ENCODE measurements at places on chromosomes 1 and 21. TPM values are rescaled to one million over a fixed set of nuclear protein-coding genes. Genes with fewer than 3 reads are reported as not detected.

DNA sequence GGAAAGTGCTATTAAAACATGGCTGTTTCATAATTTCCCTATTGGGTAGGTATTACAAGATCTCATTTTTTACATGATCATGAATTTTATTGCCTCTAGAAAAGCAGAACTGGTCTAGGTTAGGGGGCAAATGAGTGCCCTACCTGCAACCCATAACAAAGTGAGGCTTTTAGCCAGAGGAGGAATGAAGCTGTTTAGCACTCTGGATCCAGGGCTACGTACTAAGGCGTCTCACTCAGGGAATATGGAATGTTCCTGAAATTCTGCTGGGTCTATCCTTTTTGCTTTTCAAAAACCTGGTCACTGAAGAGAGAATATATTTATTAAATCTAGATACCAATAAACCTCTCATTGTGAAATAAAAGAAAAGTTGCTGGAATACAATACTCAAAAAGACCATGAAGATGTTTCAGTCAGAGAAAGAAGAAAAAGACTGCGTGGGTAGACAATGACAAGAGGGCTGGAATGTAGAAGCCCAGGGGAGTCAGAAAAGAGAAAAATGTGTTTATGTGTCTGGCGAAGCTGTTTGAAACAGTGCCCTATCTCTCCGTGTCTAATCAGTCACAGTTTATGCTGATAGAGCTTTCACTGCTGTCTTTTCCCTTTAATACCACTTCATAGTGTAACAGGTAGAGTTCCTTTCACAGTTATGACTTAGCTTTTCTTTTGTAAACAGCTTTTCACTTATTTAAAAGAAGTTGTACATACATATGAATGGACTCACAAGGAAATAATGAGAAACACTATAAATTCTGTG is 25.0 kb upstream of the SYDE2 start:
- H3K4me3 ChIP-seq: peak overlapping the region; percentile 79
- no peaks in the 10 kb centered on the region for H3K27me3 ChIP-seq
- peaks cover 36% of the 10 kb centered on the region for H3K4me1 ChIP-seq
- no peak for DNase-seq
- no peaks in the 10 kb centered on the region for H3K36me3 ChIP-seq

DNA sequence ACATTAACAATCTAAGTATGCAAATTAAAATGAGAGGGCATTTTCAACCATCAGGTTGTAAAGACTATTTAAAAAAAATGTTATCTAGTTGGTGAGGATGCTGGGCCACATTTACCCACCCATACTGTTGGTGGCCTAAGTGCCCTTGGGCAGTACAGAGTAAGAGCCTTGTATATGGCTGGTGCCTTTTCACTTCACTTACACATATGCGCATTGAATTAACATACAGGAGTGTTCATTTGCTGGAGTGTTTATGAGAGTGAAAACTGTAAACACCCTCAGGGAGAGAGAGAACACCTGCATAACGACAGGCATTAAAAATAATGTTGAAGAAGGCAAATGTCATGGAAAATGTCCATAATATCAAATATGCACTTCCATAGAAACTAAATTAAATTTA is 427.1 kb downstream of the PCP4 start:
- no peaks in the 10 kb centered on the region for H3K36me3 ChIP-seq
- no peaks in the 10 kb centered on the region for H3K4me1 ChIP-seq
- no peak overlapping the region for H3K4me3 ChIP-seq
- no peak for DNase-seq

DNA sequence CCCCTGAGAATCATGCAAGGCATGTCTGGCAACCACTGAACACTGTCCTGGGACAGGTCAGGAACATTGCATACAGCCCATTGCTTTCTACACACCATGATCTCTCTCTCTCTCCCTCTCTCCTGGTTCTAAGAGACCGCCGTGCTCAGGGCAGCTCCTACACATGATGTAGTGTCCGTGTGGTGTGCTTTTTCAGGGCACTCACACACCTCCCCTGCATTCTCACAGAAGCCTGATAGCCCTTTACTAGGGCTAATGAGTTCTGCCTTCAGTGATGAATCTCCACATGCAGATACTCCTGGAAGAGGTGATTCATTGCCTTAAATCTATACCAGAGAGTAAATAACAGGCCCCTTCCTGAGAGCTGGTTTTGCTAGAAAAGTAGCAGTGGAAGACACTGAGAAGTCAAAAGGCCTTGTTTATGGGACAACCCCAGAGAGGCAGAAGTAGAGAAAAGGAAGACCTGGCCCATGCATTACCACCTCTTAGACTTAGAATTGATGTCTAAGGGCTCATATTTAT is 7.2 kb upstream of the OLFML2B start:
- H3K27me3 ChIP-seq: peaks cover 46% of the 10 kb centered on the region
- H3K4me3 ChIP-seq: no peak overlapping the region
- H3K27ac ChIP-seq: no peak overlapping the region
- H3K36me3 ChIP-seq: no peaks in the 10 kb centered on the region
- DNase-seq: no peak
- H3K4me1 ChIP-seq: no peaks in the 10 kb centered on the region

DNA sequence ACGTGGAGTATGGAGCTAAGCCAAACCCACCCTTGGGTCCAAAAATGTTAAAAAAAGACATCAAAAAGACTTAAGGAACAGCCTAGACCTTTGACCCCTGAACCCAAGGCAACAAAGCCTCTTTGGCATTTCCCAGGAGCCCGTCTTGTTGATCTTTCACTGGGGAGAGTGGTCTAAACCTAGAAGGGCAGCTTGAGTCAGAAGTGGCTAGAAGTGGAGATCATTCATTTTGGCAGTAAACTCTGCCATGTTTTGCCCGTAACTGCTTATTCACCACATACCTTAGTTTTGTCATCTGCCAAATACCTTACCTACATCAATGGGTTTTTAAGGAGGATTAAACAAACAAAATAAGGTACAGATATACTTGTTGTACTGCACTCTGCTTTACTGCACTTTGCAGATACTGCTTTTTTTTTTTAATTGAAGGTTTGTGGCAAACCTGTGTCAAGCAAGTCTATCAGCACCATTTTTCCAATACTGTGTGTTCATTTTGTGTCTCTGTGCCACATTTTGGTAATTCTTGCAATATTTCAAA is 1.7 kb upstream of the CTSE start:
- no peak for DNase-seq
- no peaks in the 10 kb centered on the region for H3K36me3 ChIP-seq
- H3K27ac ChIP-seq: no peak overlapping the region

DNA sequence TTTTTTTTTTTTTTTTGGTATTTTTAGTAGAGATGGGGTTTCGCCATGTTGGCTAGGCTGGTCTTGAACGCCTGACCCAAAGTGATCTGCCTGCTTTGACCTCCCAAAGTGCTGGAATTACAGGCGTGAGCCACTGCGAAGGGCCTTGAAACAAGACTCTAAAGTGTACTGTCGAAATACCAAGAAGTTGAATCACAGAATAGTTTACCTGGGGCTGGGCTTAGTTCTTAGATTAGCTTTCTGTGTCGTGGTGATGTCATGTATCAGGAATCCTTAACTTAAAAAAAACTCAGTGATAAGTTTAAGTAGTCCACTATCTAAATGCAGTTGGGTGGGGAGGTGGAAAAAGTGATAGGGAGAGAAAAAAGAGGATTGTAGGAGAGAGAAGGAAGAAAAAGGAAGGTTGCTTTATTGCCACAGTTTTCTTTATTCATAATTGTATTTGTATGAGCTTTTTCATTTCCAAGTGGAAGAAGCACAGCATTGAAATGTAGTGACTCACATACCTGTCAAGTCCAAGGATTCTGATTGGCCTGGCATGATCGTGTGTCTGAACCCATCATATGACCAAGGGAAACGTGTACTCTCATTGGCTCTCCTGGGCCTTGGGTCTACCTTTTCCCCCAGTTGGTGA is 13.4 kb downstream of the ITSN1 start:
- H3K4me3 ChIP-seq: peak overlapping the region; percentile 46
- peaks cover 32% of the 10 kb centered on the region for H3K36me3 ChIP-seq
- DNase-seq: no peak
- no peaks in the 10 kb centered on the region for H3K27me3 ChIP-seq

DNA sequence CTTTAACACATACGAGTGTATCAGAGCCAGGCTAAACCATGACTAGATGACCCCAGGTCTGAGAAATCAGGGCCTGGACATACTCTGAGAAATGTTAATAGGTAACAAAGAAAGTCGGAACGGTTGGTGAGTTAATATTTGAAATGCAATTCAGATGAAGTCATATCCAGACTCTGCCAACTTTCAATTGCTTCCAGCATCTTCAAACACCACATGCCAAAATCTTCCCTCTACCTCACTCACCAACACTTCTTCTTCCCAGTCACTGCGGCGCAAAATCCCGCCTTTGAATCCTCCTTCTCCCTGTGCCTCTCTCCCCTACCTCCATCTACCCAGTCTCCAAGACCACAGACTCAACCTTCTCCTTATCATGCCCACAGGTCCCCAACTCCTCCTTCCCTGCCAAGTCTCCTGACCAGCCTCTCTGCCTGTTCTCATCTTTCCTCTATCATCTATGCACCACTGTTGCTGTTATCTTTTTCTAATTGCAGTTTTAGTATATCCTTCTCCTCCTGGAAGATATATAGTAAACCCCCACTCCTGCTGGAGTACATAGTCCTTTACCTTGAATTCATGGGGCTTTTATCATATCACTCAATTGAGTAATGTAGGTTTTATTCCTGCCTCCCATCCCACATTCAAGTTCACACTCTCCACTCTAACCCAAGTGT is 41.3 kb downstream of the ZBTB18 start:
- H3K27ac ChIP-seq: no peak overlapping the region
- H3K4me3 ChIP-seq: no peak overlapping the region
- H3K27me3 ChIP-seq: peaks cover 23% of the 10 kb centered on the region
- DNase-seq: no peak

- H3K27me3 ChIP-seq: peaks cover 12% of the 10 kb centered on the region
- H3K36me3 ChIP-seq: no peaks in the 10 kb centered on the region
- no peak for DNase-seq
- H3K4me1 ChIP-seq: peaks cover 4% of the 10 kb centered on the region
- no peak overlapping the region for H3K27ac ChIP-seq
Measured at GRCh38 chr1:36494971-36495370, 12.3 kb upstream of the CSF3R start.

DNA sequence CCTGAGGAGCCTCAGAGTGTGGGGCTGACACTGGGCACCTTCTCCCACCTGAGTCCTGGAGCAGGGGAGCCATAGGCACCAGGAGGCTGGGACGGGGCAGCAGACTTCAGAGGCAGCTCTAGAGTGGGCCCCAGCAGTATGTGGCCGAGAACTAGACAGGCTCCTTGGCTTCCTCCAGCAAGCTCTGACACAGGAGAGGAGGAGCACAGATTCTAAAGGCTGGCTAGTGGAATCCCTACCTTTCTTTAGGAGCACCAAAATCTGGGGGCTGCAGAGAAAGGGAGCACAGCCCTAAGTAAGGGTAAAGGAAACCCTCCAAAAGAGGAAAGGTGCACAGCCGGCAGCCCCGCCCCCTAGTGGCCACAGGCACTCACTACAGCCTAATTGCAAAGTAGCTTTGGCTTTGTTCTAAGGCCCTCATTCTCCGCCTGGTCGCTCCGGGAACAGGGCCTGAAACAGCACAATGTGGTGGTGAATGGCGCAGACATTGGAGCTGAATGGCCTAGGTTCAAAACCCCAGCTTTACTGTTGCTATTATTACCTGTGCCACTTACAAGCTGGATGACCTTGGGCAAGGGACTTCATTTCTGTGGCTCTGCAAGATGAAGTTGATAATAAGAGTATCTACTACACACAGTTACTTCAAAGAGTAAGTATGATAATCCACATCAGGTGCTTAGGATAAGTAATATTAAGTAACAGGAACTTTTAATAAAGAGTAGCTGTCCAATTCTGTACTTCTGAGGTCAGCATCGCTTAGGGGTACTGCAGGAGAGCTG is 8.8 kb upstream of the GUCA2A start:
- peak overlapping the region; percentile 42 for H3K4me3 ChIP-seq
- no peak for DNase-seq
- H3K36me3 ChIP-seq: peaks cover 3% of the 10 kb centered on the region
- H3K4me1 ChIP-seq: peaks cover 30% of the 10 kb centered on the region
- no peaks in the 10 kb centered on the region for H3K27me3 ChIP-seq
- H3K27ac ChIP-seq: peak overlapping the region; percentile 16

- peaks cover 15% of the 10 kb centered on the region for H3K4me1 ChIP-seq
- H3K36me3 ChIP-seq: no peaks in the 10 kb centered on the region
- DNase-seq: no peak
Measured at GRCh38 chr21:17002594-17003257, 510.1 kb upstream of the CXADR start.

DNA sequence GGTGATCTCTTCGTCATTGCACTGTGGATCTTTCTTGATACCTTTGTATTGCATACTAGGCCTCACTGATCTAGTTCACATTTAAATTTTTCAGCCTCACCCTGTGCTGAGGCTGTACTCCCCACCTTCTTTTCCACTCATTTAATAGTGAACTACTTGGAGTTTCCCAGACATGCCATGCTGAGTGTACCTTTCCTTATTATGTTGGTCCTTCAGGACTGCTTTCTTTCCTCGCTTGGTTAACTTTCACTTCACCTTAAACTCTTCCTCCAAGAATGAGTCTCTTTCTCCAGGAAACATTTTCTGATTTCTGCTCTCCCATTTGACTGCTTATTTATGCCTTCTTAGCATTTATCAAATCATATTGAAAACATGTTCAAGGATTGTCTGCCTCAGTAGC is 20.8 kb downstream of the RNF2 start:
- H3K4me3 ChIP-seq: no peak overlapping the region
- no peak overlapping the region for H3K27ac ChIP-seq
- peaks cover 45% of the 10 kb centered on the region for H3K36me3 ChIP-seq
- DNase-seq: no peak
- peaks cover 12% of the 10 kb centered on the region for H3K4me1 ChIP-seq

GRCh38 chr1:87450615-87451209 is 122.0 kb downstream of the LMO4 start:
- no peaks in the 10 kb centered on the region for H3K36me3 ChIP-seq
- no peaks in the 10 kb centered on the region for H3K27me3 ChIP-seq
- H3K4me3 ChIP-seq: no peak overlapping the region
- DNase-seq: no peak
- H3K27ac ChIP-seq: no peak overlapping the region
- H3K4me1 ChIP-seq: peaks cover 17% of the 10 kb centered on the region

DNA sequence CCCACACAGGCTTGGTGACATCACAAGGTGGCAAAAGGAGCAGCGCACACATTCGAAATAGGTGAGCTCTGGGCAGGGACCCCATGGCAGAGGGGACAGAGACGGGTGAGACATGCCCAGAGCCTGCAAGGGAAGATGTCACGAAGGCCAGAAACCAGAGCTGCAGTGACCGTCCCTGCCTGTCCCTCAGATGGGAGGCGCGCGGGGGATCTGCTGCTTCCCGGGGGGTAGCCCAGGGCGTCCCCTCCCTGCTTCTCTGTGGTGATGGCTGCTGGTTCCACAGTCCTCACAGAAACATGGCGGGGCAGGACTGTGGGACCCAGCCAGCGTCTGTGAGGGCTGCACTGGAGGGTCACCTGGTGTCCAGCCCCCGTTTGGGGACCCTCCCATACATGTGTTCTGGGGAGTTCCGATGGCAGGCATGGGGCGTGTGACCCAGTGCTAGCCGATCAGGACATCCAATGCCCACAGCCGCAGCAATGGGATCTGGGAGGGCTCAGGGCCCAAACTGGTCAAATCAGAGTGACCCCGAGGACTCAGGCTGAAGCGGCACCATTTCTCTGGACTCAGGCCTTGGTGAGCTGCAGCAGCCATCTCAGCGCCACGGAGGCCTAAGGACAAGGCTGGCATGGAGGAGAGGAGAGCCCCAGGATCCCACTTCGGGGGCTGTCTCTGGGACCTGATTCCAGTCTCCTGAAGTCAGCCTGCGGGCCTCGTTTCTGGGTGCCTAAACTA is 20.7 kb upstream of the SPSB1 start:
- no peaks in the 10 kb centered on the region for H3K36me3 ChIP-seq
- no peak overlapping the region for H3K27ac ChIP-seq
- H3K4me3 ChIP-seq: no peak overlapping the region
- peaks cover 7% of the 10 kb centered on the region for H3K27me3 ChIP-seq
- DNase-seq: no peak
- peaks cover 21% of the 10 kb centered on the region for H3K4me1 ChIP-seq

Gene AHCTF1
- total RNA-seq: 34.9 TPM

Gene TSNAX
- total RNA-seq: 28.0 TPM
